Muscle of leg (tissue), 16 donors: ENCODE measurements at places on chromosomes 4 and X.

DNA sequence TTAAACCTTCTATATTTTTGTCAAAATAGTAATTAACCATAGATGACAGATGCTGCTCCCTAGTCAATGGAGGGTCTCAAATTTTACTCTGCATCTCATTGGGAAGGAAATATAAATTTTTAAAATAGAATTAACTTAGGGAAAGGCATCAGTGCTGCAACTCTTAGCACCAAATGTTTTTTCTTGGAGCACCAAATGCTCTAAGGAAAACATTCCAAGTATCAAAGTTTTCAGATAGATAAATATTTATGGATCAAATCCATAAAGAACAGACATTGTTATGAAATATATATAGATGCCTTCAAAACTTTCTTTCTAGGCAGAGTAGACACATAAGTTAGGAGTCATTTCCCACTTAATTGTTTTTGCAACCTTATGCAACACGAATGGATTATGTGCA lies 168.7 kb downstream of the ANTXR2 start:
- no peak for DNase-seq

DNA sequence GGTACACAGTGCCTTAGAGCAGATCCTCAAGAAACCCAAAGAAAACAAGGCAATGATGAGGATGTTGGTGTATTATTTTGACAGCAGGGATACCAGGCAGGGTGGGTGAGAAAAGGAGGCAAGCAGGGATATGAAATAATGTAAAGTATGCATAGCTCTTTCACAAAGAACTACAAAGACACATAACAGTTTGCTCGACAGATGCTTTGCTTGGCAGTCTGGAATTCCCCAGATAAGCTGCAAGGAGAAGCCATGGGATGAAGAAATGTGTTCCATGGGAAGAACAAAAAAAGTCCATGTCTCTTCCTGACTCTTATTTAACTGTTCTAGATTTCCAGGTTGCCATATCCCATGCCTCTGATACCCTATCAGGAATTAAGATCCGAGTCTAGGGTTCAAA lies 75.4 kb downstream of the FAM13A start:
- DNase-seq: no peak

- DNase-seq: no peak
These were observed 22.2 kb upstream of the HMX1 start for GRCh38 chr4:8893624-8894423.

DNA sequence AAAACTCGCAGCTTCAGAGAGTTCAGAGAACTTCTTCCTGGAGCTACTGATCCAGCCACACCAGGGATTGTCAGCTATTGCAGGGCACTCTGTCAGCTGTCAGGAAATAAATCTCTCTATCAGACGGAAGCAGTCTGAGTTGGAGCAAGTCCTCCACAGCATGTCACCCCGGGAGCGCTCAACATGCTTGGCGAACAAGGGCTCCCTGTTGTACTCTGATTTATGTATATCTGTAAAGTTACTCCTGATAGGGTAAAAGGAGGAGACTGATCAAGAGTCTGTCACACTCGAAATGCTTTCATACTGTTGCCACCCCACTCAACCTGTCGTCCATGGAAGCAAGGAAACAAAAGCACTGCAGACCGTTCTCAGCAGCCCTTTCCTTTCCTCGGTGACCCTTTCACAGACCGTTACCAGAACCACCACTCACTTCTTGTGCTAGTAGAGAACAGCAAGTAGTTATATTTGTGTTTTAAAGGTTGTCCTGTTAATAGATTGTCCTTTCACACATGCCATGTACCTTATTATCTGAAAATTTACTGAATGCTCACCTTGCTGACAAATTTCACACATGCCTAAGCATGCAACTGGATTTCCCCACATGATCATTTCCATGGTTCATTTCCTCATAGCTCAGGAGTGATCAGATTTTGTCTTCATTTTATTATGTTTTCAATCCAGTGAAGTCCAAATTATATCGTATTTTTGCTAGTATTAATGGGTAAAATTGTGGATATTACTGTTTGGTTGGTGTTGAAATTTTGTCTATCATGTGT lies 2108.9 kb upstream of the TENM3 start:
- peak; percentile 61 for DNase-seq

- DNase-seq: no peak
These were observed 8.2 kb upstream of the CNOT6L start for GRCh38 chr4:77827343-77827742.
